ENCODE measurements at places on chromosomes 5 and 9. TPM values are rescaled to one million over a fixed set of nuclear protein-coding genes. Genes with fewer than 3 reads are reported as not detected.

The EMB gene
- polyA plus RNA-seq: 2.5 TPM

DNA sequence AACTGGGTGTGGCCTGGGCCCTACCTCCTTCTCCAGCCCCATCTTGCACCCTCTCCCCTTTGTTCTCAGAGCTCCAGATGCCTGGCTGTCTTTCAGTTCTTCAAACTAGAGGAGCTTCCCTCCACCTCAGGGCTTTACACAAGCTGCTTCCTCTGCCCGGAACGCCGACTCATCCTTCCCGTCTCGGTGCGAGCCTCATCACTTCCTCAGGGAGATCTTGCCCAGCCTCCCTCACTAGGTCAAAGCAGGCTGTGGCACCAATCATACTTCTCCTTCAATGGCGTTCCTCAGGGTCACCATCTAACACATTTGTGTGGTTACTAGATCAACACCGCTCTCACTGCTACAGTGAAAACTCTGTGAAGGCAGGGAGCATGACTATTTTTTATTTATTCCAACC is 56.2 kb upstream of the ZSWIM6 start:
- no peak overlapping the region for H3K27ac ChIP-seq
- DNase-seq: no peak
- no peaks in the 10 kb centered on the region for H3K4me1 ChIP-seq
- H3K36me3 ChIP-seq: no peaks in the 10 kb centered on the region

DNA sequence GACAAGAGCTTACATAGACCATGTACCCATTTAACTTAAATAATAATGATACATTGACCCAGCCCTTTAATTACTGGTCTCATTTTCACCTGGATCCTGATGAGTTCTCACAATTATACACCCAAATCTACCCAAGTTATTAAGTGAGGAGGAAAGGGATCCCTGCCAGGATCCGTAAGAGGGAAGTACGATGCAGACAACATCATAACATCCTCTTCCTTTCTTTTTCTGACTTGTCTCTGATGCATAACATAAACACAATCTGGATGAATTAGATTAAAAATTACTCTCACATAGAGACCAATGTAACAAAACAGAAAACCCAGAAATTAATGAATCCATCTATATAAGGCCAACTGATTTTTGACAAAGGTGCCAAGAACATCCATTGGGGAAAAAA is 17.0 kb downstream of the MARCHF3 start:
- H3K27me3 ChIP-seq: no peaks in the 10 kb centered on the region
- no peak for DNase-seq
- H3K36me3 ChIP-seq: no peaks in the 10 kb centered on the region
- no peak overlapping the region for H3K4me3 ChIP-seq
- H3K4me1 ChIP-seq: peaks cover 6% of the 10 kb centered on the region

The PLPP7 gene
- polyA plus RNA-seq: 42.5 TPM

GRCh38 chr5:66582499-66583165 is 13.6 kb upstream of the MAST4 start:
- no peaks in the 10 kb centered on the region for H3K4me1 ChIP-seq
- H3K4me3 ChIP-seq: no peak overlapping the region
- DNase-seq: peak; percentile 65
- no peaks in the 10 kb centered on the region for H3K27me3 ChIP-seq
- H3K36me3 ChIP-seq: no peaks in the 10 kb centered on the region

DNA sequence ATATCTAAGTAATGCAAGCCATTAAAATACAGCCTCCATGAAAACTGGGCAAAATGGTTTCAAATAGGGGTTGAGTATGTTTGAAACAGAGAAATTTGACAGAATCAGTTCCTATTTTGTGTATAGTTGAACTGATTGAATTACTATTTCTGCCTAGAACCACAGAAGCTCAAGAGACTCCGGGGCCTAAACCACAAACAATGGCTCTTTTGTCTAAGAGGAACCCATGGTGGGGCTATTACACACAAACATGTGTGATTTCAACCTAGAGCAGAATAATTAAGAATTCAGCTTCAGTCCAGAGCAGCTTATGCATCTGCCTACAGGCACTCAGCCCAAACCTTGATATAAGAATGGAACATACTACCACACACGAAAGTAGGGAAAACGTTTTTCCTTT is 171.2 kb upstream of the MPDZ start:
- DNase-seq: no peak
- no peaks in the 10 kb centered on the region for H3K27me3 ChIP-seq
- H3K4me1 ChIP-seq: no peaks in the 10 kb centered on the region
- H3K4me3 ChIP-seq: no peak overlapping the region
- no peak overlapping the region for H3K27ac ChIP-seq
- no peaks in the 10 kb centered on the region for H3K36me3 ChIP-seq

DNA sequence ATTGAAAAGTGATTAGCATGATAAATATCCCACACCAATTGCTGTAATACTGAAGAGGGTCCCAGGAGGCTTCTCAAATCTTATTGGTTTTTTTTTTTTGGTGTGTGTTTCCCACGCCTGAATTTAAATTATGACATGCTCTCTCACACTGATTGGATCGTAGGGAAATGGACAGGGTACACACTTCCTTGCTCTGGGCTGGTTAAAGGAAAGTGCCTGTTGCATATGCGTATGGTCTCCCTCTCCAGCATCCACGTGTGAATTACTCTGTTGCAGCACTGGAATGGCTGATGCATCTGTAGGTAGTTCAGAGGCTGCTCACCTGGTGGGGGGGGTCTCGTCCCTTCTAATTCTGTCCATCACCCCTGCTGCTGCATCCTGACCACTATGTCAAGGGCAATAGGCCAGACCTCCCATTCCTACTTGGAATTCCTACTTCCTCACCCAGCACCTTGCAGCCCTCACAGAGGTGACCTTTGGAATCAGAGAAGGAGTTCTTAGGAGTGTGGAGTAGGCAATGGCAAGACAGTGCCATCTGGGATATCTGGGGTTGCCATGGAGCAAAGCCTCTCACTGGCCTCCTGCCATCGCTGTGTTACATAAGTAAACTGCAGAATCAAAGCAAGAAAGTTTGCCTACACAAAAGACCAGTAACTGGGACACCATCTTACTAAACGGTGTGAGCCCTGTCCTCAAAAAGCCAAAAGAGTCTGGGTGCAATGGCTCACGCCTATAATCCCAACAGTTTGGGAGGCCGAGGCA is 71.4 kb upstream of the FBXW11 start:
- DNase-seq: no peak
- H3K4me1 ChIP-seq: no peaks in the 10 kb centered on the region
- H3K27ac ChIP-seq: no peak overlapping the region
- no peaks in the 10 kb centered on the region for H3K27me3 ChIP-seq
- H3K36me3 ChIP-seq: no peaks in the 10 kb centered on the region

DNA sequence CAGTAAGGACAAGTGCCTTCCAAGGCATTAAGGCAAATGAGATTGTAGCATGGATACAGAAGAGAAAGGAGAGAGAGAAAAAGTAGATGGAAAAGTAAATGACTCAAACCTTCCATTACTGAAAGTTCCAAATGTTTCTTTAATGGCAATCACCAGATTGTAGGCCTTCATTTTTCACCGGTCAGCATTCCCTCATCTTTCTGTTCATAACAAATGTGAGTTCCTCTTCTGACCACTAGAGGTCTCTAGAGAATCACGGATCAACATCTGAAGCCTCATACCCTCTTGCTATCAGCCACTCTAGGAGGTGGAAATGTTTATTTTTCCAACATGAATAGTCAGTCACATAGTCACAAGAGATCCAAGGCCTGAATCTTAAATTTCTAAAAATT is 73.6 kb upstream of the RPS23 start:
- peaks cover 35% of the 10 kb centered on the region for H3K4me1 ChIP-seq
- H3K36me3 ChIP-seq: no peaks in the 10 kb centered on the region
- H3K4me3 ChIP-seq: no peak overlapping the region

The ZNF367 gene
- polyA plus RNA-seq: 3.0 TPM

The SLC38A9 gene
- polyA plus RNA-seq: 14.4 TPM

The EGFLAM gene
- 0.82 TPM for polyA plus RNA-seq

The SPATA31C1 gene
- polyA plus RNA-seq: not detected

DNA sequence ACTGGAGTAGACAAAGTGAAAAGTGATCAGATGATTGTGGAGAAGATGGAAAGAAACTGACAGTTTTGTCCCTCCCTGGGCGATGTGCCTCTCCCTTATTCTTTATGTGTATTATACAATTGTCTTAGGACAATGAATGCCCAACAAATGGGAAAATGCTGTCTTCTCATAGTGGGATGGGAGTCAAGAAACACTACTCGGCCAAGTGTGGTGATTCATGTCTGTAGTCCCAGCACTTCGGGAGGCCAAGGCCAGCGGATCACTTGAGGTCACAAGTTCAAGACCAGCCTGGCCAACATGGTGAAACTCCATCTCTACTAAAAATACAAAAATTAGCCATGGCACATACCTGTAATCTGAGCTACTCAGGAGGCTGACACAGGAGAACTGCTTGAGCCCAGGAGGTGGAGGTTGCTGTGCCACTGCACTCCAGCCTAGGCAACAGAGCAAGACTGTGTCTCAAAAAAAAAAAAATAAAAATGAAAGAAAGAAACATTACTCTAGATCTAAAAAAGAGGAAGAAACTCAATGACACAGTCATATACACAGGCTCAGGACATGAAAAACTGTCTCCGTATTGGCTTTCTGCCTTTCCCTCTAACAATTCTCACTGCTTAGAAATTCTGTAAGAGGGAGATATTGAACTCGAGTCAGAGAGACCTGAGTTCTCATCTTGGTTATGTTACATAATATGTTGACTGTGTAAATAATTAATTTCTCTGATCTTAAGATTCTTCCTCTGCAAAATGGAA is 67.9 kb upstream of the TARS1 start:
- H3K4me3 ChIP-seq: no peak overlapping the region
- H3K36me3 ChIP-seq: no peaks in the 10 kb centered on the region
- H3K27ac ChIP-seq: no peak overlapping the region

- no peak overlapping the region for H3K27ac ChIP-seq
- H3K36me3 ChIP-seq: no peaks in the 10 kb centered on the region
These were observed 118.4 kb downstream of the CTNND2 start for GRCh38 chr5:11785771-11786352.

- H3K4me3 ChIP-seq: no peak overlapping the region
- peak; percentile 67 for DNase-seq
- H3K36me3 ChIP-seq: no peaks in the 10 kb centered on the region
- no peak overlapping the region for H3K27ac ChIP-seq
These were observed 2.5 kb upstream of the ISL1 start for GRCh38 chr5:51380603-51381207.

- H3K4me3 ChIP-seq: no peak overlapping the region
- H3K36me3 ChIP-seq: no peaks in the 10 kb centered on the region
- no peaks in the 10 kb centered on the region for H3K4me1 ChIP-seq
- peaks cover 85% of the 10 kb centered on the region for H3K27me3 ChIP-seq
These were observed 58.1 kb downstream of the TLE1 start for GRCh38 chr9:81631218-81631745.

DNA sequence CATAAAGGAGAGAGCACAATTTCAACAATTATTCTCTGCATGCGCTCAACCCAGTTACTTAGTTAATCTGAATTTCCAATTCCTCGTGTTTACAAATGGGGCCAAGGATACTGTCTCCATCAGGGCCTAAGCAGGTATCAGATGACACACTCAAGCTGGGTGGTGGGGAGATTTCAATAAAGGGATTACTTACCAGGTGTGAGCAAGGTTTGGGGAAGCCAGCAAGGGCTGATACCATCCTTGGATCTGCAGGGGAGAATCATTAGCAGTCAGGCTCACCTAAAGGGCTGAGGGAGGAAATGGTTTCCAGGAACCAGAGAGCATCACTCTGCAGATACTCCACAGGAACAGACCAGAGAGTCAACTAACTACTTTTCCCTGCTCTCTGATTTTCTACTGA is 487.1 kb downstream of the NTRK2 start:
- H3K27me3 ChIP-seq: peaks cover 19% of the 10 kb centered on the region
- no peak overlapping the region for H3K4me3 ChIP-seq
- H3K4me1 ChIP-seq: peaks cover 6% of the 10 kb centered on the region
- no peak for DNase-seq
- no peaks in the 10 kb centered on the region for H3K36me3 ChIP-seq
- H3K27ac ChIP-seq: no peak overlapping the region

GRCh38 chr5:79224286-79224984 is 11.5 kb upstream of the JMY start:
- no peak overlapping the region for H3K4me3 ChIP-seq
- H3K27ac ChIP-seq: no peak overlapping the region
- no peaks in the 10 kb centered on the region for H3K27me3 ChIP-seq

The SHOC1 gene
- polyA plus RNA-seq: 0.37 TPM

Measured in cardiac muscle cell (in vitro differentiated cells and primary cell).